ENCODE measurements at places on chromosomes 5 and 9.

GRCh38 chr5:135329913-135330797, 68.9 kb downstream of the MACROH2A1 start:
- no peak for DNase-seq

DNA sequence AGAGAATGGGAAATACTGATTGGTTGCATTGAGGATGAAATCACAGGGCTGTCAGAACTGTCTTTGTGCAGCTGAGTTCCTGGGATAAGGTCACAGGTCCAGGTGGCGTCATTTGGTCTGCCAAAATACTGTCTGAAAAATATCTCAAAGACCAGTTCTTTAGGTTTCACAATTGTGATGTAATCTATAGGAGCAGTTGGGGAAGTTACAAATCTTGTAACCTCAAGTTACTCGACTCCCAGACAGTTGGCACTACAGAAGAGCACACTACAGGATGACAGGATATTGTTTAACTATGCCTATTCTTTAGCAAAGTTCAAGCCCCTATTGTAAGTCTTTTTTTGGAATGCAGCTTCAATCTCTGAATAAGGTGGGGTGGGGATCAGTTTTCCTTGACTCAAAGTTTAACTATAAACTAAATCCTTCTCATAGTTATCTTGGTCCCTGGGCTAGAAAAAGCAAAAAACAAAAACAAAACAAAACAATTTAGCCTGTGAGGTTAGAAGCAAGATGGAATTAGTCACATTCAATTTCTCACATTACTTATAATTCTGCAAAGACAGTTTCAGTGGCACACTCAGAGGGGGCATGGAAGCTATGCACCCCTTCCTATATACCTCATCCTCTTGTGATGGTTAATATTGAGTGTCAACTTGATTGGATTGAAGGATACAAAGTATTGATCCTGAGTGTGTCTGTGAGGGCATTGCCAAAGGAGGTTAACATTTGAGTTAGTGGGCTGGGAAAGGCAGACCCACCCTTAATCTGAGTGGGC, 276.0 kb downstream of the AUH start:
- DNase-seq: peak; percentile 88

DNA sequence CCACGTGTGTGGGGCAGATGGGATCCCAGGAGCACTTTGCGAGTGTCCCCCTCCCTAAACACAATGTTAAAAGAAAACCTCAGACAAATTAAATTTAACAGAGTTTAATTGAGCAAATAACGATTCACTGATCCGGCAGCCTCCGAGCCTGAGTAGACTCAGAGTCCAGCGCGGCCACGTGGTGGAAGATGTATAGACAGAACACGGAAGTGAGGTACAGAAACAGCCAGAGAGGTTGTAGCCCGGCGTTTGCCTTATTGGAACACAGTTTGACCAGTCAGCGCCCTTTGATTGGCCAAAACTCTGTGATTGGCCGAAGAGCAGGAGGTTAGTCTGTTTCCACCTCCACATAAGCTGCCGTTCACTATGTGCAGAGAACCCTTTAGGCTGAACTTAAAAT, 363.0 kb upstream of the IRX2 start:
- no peak for DNase-seq

DNA sequence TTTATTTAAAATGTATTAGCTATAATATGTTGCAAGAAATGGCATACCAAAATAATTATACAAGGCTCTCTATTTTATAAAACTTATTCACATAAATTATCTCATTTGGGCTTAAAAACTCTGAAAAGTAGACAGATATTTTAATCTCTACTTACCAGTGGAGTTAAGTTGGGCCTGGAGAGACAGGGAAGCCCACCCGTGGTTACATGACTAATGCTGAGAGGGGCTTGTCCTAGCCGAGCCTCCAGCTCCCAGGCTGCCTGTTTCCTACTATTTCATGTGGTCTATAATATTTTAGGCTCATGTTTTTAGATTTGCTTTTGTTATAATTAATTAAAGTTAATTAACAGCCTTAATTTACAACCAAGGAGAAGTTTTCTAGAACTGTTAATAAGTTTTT, 20.9 kb upstream of the ASPN start:
- no peak for DNase-seq

- DNase-seq: peak; percentile 95
These were observed 18.3 kb upstream of the TERT start for GRCh38 chr5:1312993-1313833.

DNA sequence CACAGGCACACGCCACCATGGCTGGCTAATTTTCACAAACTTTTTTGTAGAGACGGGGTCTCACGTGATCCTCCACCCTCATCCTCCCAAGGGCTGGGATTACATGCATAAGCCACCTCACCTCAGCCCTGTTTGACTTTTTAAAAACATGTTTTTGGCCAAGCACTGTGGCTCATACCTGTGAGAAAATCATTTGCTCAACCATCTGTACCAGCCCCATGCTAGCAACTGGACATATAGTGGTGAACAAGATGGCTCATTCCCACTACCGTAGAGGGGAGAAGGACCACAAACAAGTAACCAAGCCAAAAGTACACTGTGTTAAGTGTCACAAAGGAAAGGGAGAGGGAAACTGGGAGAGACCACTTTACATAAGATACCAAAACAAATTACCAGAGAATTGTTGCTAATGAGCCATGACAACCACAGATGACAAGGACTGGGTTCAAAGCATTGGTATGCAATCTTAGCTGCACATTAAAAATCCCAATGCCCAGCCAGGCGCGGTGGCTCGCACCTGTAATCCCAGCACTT, 19.2 kb downstream of the PPP2CA start:
- no peak for DNase-seq

GRCh38 chr5:12772276-12772675, 868.0 kb upstream of the CTNND2 start:
- no peak for DNase-seq

DNA sequence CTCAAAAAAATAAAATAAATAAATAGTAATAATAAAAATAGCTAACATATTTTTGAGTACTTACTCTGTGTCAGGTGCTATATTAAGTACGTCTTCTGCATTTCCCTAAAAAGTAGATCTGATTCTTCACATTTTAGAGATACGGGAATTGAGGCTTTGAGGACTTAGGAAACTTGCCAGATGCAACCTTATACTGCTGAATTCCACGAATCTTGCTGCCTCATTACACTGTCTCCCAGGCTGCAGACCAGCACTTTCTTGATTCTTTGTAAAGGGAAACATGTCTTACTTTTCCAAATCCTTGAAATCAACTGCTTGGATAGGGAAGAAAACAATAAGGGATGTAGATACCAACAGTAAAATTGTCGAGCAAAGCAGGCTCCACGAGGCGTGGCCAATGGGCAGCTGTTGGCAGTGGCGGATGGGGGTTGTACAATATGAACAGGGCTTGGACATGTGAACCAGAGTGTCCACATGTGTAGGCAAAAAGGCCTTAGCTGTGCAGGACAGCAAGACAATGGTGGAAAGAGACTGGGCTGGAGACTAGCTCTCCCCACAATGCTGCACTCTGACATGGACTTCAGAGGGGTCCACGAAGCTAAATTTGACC, 124.3 kb upstream of the RAI14 start:
- no peak for DNase-seq

DNA sequence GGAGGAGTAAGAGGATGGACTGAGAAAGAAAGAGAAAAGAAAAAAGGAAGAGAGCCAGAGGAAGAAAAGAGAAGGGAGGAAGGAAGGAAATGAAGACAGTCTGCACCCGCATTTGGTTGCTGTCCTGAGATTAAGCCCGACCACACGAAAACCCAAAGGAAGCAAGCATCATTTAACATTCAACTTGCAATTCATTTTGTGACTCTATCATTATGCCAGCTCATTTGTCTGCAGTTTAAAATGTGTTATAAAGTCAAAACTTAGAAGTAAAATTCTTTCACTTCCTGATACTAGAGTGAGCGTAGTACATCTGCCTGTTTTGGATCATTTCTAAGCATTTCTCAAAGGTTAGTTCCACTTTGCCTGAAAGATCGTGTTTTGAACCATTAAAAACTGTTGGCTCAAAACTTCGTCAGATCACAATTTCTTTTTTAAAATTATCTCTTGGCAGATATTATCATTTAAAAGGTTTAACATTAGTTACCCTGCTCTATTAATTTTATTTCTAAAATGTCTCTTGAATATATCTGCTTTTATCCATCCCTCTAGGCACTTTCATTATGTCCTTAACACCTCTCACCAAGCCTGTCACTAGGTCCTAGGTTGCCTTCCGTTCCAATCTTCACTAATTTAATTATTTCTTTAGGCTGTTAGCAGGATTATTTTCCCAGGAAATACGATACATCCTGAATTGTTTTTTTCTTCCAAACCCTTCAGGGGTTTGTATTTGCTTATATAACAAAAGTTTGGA, 240.9 kb downstream of the TLE4 start:
- DNase-seq: no peak

GRCh38 chr9:107008011-107008410, 145.0 kb downstream of the ZNF462 start:
- no peak for DNase-seq

DNA sequence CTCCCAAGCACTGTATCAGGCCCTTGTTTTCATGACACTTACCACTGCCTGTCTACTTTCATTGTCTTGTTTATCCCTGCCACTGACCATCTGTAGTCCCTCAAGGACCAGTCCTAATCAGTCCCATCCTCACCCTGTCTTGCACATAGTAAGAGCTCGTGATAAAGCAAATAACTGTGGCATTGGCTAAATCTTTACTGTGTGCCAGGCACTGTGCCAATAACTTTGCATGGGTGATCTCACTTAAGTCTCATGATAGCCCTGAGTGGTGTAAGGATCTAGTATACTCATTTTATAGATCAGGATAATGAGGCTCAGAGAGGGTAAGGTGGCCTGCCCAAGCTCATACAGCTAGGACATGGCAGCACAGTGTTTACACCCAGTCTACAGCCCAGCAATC, 5.6 kb downstream of the CDX1 start:
- no peak for DNase-seq

DNA sequence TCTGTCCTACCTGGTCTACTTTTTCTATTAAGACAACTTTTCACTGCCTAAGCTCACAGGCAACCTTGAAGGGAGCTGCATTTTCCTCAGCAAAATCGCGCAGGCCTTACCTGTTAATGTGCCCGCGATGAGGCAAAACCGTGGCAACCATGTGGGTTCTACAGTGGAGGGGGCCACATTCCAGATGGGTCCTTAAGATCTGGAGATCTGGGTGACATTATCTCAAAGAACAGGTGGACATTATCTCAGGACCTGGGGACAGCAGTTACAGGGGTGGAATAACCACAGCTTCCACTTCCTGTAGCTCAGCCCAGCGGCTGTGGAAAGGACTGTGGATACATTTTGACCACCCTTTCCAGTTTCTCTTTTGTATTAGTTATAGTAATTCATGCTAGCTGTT, 112.8 kb upstream of the PTCH1 start:
- DNase-seq: no peak

DNA sequence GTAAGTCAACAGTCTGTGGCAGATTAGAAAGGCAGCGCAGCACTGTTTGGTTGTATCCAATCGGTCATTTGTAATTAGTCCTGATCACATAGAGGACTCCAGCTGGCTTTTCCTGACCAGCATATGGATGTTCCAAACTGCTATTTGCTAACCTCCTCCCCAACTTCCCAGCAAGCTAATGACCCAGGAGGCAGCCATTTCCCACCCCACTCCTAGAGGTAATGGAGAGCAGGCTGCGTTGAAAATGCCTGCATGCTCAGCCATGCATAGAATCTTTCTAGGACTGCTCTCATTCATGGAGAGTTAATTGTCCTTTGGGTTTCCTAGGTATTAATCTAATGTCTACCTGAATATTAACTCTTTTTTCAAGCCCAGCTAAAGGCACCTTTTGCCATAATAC, 850.6 kb upstream of the WWC1 start:
- DNase-seq: no peak

Measured in HL-60 (cell line).